ENCODE measurements at places on chromosomes 7 and 10.

DNA sequence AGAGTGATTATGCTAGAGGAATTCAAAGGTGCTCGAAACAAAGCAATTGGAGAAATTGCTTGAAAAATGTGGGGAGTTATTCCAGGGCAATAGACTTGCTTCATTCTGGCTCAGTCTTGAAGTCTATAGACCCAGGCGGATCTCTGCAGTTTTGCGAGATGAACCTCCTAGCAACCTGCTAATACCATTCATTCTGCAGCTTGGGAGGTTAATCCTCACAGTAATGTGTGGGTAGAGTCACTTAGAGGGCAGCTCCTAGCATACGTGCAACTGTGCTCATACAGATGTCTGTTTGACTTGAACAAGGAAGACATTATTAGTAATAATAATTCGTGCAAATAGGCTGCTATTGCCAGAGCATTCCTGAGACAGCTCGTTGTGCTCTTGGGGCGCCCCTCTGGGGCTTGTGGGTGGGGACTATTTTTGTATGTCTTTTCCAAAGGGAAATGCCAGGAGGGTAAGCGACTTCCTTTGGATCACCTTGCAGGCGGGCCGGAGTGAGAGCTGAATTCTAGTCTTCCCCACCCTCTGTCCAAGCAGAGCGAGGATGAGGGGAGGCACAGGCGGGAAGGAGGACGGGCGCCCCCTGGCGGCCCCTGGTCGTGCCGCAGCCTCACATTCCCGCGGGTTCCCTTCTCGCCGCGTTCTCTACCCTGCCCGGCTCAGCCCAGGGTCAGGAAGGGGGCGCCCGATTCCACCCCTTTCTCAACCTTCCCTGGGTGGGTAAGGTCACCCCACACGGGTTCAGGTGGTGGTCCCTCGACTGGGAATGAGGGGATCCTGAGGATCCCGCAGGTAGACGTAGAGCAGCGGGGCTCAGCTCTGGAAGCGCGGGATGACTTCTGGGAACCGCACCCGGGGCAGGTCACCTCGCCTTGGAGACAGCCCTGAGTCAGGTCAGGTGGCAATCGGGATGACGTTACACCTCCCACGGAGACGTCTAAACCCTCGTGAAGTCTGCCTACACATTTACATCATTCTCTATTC is 241.5 kb downstream of the PHTF2 start:
- peak; percentile 5 for DNase-seq

GRCh38 chr10:78467496-78468106 is 433.9 kb downstream of the RPS24 start:
- DNase-seq, result no peak

- no peak for DNase-seq
Observed at GRCh38 chr10:71848325-71849275, 2.5 kb downstream of the PSAP start.

DNA sequence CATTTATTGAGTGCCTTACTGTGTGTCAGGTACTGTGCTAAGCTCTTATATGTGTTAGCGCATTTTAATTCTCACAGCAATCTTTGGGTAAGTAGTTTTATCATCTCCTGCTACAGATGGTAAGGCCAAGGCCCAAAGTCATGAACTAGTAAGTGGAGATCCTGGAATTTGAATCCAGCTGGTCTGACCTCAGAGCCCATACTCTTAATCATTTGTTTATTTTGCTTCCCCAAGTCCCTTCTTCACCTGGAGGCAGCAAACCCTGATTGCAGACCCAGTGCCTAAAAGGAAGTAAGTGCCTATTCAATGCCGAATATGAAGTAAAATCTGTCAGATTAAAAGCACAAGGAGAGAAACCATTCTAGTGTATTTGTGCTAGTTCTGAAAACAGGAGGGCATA is 182.9 kb upstream of the TCF7L2 start:
- no peak for DNase-seq

GRCh38 chr10:16776896-16777295 is 40.3 kb downstream of the RSU1 start:
- no peak for DNase-seq

DNA sequence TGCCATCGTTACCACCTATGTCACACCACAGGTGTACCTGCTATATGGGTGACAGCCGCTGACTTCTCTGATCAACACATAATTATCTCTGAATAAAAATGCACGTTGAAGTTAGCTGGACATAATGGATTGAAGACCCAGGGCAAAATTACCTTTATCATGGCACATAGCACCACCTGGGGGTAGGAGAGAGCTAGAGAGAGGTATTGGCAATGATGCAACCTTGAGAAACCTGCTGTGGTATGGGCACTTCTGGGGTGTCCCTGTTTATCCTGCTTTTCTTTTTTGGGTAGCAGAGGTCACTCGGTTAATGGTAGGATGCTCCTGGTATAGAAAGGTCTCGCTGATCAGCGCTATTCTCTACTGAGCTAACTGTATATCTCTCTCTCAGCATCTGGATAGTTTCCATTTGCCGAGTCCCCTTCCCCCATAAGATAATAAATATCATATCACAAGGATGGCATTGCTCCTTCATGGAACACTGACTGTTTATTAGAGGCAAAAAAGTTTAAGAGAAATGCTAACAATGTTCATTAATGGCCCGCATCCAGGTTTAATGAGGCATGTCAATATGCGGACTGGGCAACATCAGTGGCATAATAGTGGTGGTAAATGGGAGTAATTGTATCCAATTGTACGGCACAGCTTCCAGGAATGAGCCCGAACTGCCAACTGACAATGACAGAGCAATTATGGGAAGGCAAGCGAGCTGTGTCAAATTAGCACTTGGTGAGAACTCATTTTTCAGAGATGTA is 323.1 kb downstream of the TFEC start:
- DNase-seq, result no peak

GRCh38 chr7:30556840-30557239 is 37.8 kb upstream of the GARS1 start:
- no peak for DNase-seq

GRCh38 chr10:88243836-88244730 is 339.0 kb downstream of the RNLS start:
- DNase-seq, result no peak

- no peak for DNase-seq
Observed at GRCh38 chr10:14358886-14359573, 28.3 kb upstream of the FRMD4A start.

- DNase-seq, result no peak
Observed at GRCh38 chr10:132381741-132382140, 15.3 kb upstream of the PWWP2B start.

- DNase-seq, result no peak
Observed at GRCh38 chr7:93563584-93563983, 10.9 kb downstream of the CALCR start.

GRCh38 chr10:49367600-49367999 is 28.3 kb downstream of the DRGX start:
- no peak for DNase-seq
